Sigmoid colon (tissue), 7 donors: ENCODE measurements at places on chromosomes 4 and X. TPM values are rescaled to one million over a fixed set of nuclear protein-coding genes. Genes with fewer than 3 reads are reported as not detected.
A peak's percentile ranks its signal among the peaks of the same experiment; 100 is the strongest.

- peaks cover 46% of the 10 kb centered on the region for H3K4me1 ChIP-seq
- H3K27ac ChIP-seq, result peak overlapping the region; percentile 74
- H3K27me3 ChIP-seq, result no peaks in the 10 kb centered on the region
- H3K36me3 ChIP-seq, result no peaks in the 10 kb centered on the region
- H3K4me3 ChIP-seq, result no peak overlapping the region
- DNase-seq, result peak; percentile 97
Observed at GRCh38 chrX:107731831-107732502, 43.6 kb downstream of the TSC22D3 start.

GRCh38 chr4:100819505-100819904 lies 301.7 kb upstream of the EMCN start:
- no peak for DNase-seq
- H3K27me3 ChIP-seq, result no peaks in the 10 kb centered on the region
- no peak overlapping the region for H3K27ac ChIP-seq
- H3K4me3 ChIP-seq, result no peak overlapping the region
- H3K4me1 ChIP-seq, result no peaks in the 10 kb centered on the region
- H3K36me3 ChIP-seq, result no peaks in the 10 kb centered on the region

DNA sequence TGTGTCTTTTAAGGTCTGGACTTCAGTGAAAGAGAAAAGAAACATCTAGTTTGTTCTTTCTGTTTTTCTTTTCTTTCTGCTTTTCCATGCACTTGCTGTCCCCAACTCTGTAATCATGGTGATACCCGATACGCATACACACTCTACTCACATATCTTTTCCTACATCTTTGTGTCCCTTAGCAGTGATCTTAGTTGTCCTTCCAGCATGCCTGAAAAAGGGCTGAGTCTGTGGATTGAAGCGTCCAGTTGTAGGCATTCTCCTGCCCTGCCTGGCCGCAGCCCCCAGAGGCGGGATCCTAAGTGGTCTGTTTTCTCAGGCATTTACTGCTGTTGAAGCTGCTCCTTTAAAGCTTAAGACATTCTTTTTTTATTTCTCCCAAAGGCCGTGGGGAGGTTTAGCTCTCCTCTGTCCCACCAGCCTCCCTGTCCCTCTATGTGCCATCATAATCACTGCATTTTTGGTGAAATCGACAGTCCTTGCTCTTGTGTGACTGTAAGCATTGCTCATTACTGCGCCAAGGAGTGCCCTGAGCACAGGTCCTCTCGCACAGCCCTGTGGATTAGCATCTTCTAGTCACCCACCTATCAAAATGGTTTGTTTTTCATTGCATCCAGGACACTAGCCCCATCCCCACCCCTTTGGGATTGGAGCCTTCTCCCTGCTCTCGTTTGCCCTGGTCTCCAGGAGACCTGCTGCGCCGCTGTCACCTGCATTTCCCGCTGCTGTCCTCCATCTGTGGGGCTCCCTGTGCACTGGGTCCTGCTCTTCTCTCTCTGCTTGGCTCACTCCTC lies 4.4 kb downstream of the RGS12 start:
- H3K27me3 ChIP-seq, result no peaks in the 10 kb centered on the region
- no peak overlapping the region for H3K4me3 ChIP-seq
- no peaks in the 10 kb centered on the region for H3K36me3 ChIP-seq
- DNase-seq, result no peak

GRCh38 chr4:38868059-38868960 lies 704 bp downstream of the FAM114A1 start:
- H3K27ac ChIP-seq, result peak overlapping the region; percentile 99
- no peaks in the 10 kb centered on the region for H3K27me3 ChIP-seq
- peak overlapping the region; percentile 87 for H3K4me3 ChIP-seq
- no peaks in the 10 kb centered on the region for H3K36me3 ChIP-seq

GRCh38 chr4:125390727-125391126 lies 76.0 kb downstream of the FAT4 start:
- H3K4me3 ChIP-seq, result no peak overlapping the region
- no peak for DNase-seq
- peak overlapping the region; percentile 79 for H3K27ac ChIP-seq
- no peaks in the 10 kb centered on the region for H3K27me3 ChIP-seq
- H3K4me1 ChIP-seq, result no peaks in the 10 kb centered on the region

- DNase-seq, result peak; percentile 68
- H3K36me3 ChIP-seq, result no peaks in the 10 kb centered on the region
- H3K4me1 ChIP-seq, result no peaks in the 10 kb centered on the region
- peak within 1 kb of the TSS; percentile 68 for H3K27ac ChIP-seq
- no peaks in the 10 kb centered on the region for H3K27me3 ChIP-seq
Observed at GRCh38 chrX:138711399-138712347, at the start of gene FGF13. Gene FGF13 (minus strand): TSS chrX:138711717. CDS start chrX:138711003, 714 bp downstream.

DNA sequence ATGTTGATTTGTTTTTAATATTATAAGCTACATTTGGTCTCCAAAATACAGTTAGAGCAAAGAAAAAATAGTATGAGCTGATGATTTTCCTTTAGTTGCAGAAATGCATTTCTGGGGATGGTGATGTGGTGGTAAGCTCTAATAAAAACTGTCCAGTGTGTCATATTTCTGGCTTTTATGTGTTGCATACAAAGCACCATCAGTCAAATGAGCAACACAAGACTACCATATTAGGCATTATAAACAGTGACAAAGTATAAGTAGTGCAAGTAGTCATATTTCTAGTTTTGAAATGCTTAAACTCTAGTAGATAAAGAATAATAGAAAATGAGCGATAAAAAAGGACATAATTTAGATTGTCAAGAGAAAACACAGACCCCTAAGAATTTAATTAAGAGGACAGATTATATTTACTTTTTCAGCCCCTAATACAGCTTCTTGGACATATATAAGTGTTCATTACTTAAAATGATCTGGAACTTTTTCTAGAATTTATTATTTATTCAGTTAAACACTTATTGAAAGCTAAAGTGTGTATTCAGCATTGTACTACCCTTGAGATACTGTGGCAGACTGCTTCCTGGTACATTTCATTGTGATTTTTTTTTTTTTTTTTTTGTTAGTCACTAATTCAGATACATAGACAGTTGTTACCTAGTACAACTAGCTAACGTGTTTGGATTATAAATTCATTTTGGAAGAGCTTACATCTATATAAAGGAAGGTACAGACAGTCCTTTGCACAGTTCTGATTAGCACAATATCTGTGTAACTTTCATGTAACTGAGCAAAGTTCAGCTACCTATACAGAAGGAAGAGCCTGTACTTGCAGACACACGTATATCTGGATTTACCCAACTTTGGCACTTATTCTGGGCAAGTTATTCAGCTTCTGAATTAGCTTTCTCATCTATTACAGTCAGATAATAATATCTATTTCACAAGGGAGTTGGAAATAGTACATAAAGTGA lies 22.3 kb downstream of the RAP1GDS1 start:
- no peak overlapping the region for H3K27ac ChIP-seq
- no peaks in the 10 kb centered on the region for H3K36me3 ChIP-seq
- no peaks in the 10 kb centered on the region for H3K27me3 ChIP-seq
- DNase-seq, result no peak
- H3K4me1 ChIP-seq, result peaks cover 11% of the 10 kb centered on the region
- no peak overlapping the region for H3K4me3 ChIP-seq

DNA sequence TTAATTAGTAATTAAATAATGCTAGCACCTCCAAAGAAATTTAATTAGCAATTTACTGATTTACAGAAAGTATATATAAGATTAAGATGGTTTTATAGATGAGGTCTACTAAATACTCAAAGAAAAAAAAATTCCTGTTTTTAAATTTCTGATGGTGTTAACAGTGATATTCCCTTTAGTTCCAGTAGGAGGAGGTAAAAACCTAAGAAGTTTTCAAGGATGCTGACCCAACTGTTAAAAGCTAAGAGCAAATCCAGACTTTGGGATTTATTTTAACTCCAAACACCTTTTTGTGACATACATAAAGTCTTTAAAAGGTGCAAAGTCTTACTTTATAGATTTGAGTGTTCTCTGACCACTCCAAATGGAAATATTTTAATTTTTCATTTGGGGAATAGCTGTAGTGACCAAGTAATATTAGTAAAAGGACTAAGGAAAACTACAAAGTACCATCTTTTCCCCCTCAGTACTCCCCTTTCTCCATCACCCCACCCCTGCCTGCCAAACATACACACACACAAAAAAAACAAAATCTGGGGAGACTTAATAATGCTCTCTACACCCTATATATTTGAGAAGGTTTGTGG lies 34.2 kb upstream of the CSN1S1 start:
- H3K27ac ChIP-seq, result no peak overlapping the region
- H3K4me1 ChIP-seq, result no peaks in the 10 kb centered on the region
- H3K27me3 ChIP-seq, result no peaks in the 10 kb centered on the region
- H3K4me3 ChIP-seq, result no peak overlapping the region

- peak within 1 kb of the TSS; percentile 59 for H3K4me3 ChIP-seq
- H3K27me3 ChIP-seq, result peaks cover 17% of the 10 kb centered on the region
- peak within 1 kb of the TSS; percentile 53 for H3K27ac ChIP-seq
- H3K36me3 ChIP-seq, result no peaks in the 10 kb centered on the region
- peak; percentile 71 for DNase-seq
Observed at GRCh38 chr4:73869130-73870055, at the start of gene CXCL1. Gene CXCL1 (plus strand): TSS chr4:73869393. CDS start chr4:73869471, 78 bp downstream.

GRCh38 chrX:132732236-132732635 lies 226.2 kb downstream of the HS6ST2 start:
- H3K4me1 ChIP-seq, result no peaks in the 10 kb centered on the region
- DNase-seq, result no peak
- H3K27me3 ChIP-seq, result no peaks in the 10 kb centered on the region
- no peaks in the 10 kb centered on the region for H3K36me3 ChIP-seq

GRCh38 chrX:97685753-97686152 lies 802.0 kb downstream of the RPA4 start:
- no peak overlapping the region for H3K27ac ChIP-seq
- H3K4me3 ChIP-seq, result no peak overlapping the region
- no peaks in the 10 kb centered on the region for H3K4me1 ChIP-seq
- DNase-seq, result no peak
- H3K27me3 ChIP-seq, result no peaks in the 10 kb centered on the region

GRCh38 chrX:36609616-36610585 lies 398.3 kb upstream of the FAM47C start:
- H3K27ac ChIP-seq, result no peak overlapping the region
- no peaks in the 10 kb centered on the region for H3K4me1 ChIP-seq
- no peak for DNase-seq
- H3K36me3 ChIP-seq, result no peaks in the 10 kb centered on the region
- no peaks in the 10 kb centered on the region for H3K27me3 ChIP-seq
- H3K4me3 ChIP-seq, result no peak overlapping the region

DNA sequence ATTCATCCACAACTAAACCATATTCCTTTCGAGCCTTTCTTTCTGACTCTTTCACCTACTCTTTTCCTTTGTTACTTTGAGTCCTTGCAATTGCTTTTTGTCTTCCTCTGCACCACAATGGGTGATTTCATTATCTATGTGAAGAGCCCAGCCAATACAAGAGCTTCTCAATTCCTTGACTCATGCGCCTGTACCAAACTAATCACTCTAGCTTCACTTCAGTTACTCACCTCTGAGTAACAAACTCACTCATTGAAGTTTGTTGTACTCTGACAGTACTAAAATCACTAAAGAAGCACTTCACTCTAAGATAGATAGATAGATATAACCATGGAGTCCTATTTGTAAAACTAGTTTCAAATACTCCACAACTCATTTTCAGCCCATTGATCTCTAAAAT lies 191.7 kb upstream of the EPHA5 start:
- no peak overlapping the region for H3K4me3 ChIP-seq
- no peaks in the 10 kb centered on the region for H3K27me3 ChIP-seq
- no peaks in the 10 kb centered on the region for H3K36me3 ChIP-seq
- no peak for DNase-seq
- H3K4me1 ChIP-seq, result no peaks in the 10 kb centered on the region

DNA sequence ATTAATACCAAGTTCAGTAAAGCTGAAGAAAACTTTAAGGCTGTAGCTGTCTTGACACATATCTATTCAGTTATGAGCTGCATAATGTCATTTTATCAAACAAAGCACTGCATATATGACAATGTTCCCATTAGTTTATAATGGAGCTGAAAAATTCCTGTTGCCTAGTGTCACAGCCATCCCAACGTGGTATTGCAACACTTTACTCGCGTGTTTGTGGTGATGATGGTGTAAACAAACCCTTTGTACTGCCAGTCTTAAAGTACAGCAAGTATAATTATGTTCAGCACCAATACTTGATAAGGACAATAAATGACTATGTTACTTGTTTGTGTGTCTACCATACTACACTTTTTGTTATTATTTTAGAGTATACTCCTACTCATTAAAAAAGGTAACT lies 1415.6 kb upstream of the PCDH7 start:
- no peak overlapping the region for H3K4me3 ChIP-seq
- H3K27ac ChIP-seq, result no peak overlapping the region
- peaks cover 3% of the 10 kb centered on the region for H3K27me3 ChIP-seq
- H3K36me3 ChIP-seq, result no peaks in the 10 kb centered on the region
- DNase-seq, result no peak

DNA sequence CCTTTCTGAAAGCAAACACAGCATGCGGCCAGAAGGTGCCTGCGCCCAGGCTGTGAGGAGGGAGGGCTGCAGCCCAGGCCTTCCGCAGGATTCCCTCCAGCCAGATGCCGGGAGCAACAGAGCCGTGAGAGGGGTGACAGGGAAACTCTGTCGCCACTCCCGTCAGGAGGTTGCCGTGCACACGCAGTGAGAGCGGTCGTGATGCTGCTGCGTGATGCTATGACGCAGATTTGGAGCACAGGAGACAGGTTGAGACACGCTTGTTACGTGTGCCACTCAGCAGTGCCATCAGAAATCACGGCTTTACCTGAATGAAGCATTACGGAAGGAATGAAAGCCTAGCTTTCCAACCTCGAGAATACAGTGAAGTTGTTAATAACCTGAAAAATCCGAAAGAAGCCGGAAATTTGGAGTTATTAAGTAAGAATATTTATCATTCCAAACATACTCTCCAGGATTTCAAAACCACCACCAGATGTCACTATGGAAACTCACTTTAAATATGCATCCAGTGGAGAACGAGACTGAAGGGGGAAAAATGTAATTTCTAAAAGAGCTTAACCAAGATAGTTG lies 54.4 kb downstream of the FAT1 start:
- no peaks in the 10 kb centered on the region for H3K36me3 ChIP-seq
- H3K4me3 ChIP-seq, result peak overlapping the region; percentile 21
- H3K27ac ChIP-seq, result peak overlapping the region; percentile 72
- no peaks in the 10 kb centered on the region for H3K27me3 ChIP-seq

DNA sequence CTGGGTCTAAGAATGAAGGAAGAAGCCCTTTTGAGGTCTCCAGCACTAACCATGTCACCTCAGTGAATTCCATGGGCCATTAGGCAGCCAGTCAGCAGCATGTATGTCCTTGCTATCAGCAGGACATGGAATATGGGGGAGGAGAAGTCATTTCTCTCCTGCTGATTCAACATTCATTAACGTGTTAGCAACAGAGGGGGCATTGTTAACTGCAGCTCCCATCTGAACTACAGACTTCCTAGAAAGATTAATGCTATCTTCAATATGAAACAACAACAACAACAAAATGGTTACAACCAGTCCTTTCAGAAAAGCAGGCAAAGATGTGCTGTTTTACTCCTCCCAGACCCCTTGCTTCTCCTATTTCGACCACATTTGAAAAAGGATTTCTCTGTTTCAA lies 120.4 kb upstream of the SLC34A2 start:
- no peak for DNase-seq
- no peaks in the 10 kb centered on the region for H3K27me3 ChIP-seq
- no peak overlapping the region for H3K4me3 ChIP-seq
- H3K27ac ChIP-seq, result no peak overlapping the region
- no peaks in the 10 kb centered on the region for H3K4me1 ChIP-seq

GRCh38 chr4:71211748-71212147 lies 127.1 kb upstream of the SLC4A4 start:
- no peaks in the 10 kb centered on the region for H3K36me3 ChIP-seq
- no peak overlapping the region for H3K4me3 ChIP-seq
- DNase-seq, result no peak
- H3K4me1 ChIP-seq, result no peaks in the 10 kb centered on the region

KLF8 gene
- total RNA-seq, result 10.4 TPM

GPR34 gene
- 10.5 TPM for total RNA-seq

LUZP4 gene
- total RNA-seq, result not detected

C4orf50 gene
- total RNA-seq, result 0.71 TPM

TEX13D gene
- not detected for total RNA-seq

GABRE gene
- 14.2 TPM for total RNA-seq

JAKMIP1 gene
- total RNA-seq, result 0.49 TPM

TMPRSS11B gene
- not detected for total RNA-seq

G3BP2 gene
- total RNA-seq, result 121 TPM

MTTP gene
- 6.6 TPM for total RNA-seq
